ENCODE measurements at places on chromosomes 5 and 9.

- H3K4me1 ChIP-seq = no peaks in the 10 kb centered on the region
- no peak for DNase-seq
- no peak overlapping the region for H3K27ac ChIP-seq
Observed at GRCh38 chr9:92206488-92206887, 87.0 kb downstream of the IARS1 start.

DNA sequence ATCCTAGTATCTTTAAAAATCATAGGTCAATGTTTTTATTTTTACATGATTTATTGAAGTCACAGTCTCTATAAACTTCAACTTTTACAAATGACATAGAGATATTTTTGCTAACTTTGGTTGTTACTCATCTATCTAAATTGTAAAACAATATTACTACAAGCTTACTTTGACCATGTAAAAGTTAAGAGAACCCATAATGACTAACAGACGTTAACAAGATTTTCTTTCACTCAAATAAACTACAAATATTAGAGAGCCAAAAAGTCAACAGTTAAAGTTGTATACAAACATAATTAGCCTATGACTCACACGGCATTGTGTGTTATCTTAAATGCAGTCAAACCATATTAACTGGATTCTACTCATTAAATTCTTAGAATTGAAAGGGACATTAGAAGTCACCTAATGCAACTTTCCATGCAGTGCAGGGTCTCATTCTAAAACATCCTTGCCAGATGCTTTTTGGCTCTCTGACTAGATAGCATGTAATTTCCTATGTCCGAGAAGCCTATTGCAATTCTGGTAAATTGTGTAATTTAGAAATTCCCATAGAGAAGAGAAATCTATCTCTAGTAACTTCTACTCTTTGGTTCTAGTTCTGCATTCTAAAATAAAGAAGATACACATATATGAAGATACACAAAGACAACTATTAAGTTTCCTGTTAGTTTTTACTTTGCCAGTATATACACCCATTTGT is 42.2 kb upstream of the UGT3A2 start:
- no peaks in the 10 kb centered on the region for H3K4me1 ChIP-seq
- H3K4me3 ChIP-seq = no peak overlapping the region
- H3K36me3 ChIP-seq = peaks cover 10% of the 10 kb centered on the region
- no peak overlapping the region for H3K27ac ChIP-seq

- H3K36me3 ChIP-seq = no peaks in the 10 kb centered on the region
- no peak for DNase-seq
- H3K27ac ChIP-seq = no peak overlapping the region
- no peaks in the 10 kb centered on the region for H3K27me3 ChIP-seq
- no peak overlapping the region for H3K4me3 ChIP-seq
Observed at GRCh38 chr5:112263469-112263868, 155.6 kb downstream of the EPB41L4A start.

DNA sequence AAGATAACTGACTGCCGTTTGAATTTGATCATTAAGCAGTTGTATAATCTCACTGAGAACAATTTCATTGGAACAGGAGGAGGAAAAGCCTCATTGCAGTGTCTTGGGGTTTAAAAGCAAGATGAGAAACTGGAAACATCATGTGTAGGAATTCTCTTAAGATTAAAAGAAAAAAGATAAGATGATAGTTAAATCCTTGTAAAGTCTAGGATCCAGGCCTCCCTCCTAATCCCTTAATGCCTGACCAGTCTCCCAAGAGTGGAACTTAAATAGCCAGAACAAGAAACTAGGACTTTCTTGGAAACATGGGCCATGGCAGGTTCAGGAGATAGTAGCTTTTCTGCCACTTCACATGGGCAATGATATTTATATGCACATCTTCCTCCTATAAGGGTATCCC is 37.0 kb upstream of the LRRC19 start:
- H3K4me3 ChIP-seq = no peak overlapping the region
- H3K27ac ChIP-seq = no peak overlapping the region
- peaks cover 2% of the 10 kb centered on the region for H3K36me3 ChIP-seq
- DNase-seq = no peak
- H3K27me3 ChIP-seq = no peaks in the 10 kb centered on the region

DNA sequence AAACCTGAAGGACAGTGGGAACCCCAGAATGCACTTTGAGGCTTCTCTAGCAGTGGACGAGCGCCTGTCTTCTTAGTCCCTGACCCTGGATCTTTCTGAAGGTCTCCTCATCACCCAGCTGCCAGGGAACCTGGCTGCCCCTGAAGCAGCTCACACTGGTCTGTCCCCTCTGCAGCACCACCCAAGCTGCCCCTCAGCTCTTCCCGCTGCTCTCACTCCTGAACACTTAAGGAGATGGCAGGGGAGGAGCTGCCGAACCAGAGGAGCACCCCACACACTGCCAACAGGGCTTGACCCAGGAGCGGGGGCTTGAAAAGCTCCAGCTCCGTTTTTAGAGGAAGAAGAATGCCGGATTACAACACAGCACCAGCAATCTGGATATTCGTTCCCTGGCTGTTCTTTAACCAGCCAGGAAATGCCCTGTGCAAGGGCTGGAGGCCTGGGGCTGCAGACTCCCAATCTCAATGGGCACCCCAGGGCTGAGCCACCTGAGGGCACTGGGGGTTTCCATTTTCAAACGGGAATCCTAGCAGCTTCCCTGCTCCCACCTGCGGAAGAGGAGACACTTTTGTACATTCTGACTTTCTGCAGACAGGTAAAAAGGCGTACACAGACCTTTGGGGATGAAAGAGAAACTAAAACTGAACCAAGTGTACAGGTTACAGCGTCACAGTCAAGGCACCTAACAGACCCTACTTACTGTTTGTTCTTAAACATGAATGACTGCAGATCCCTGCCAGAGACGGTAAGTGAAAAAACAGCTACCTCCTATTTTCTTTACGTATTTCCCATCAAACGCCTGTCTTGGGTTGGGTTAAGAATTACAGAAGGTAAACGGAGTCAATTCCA is 36.3 kb downstream of the GOLM1 start:
- H3K27ac ChIP-seq = no peak overlapping the region
- H3K36me3 ChIP-seq = peaks cover 33% of the 10 kb centered on the region
- H3K27me3 ChIP-seq = no peaks in the 10 kb centered on the region
- peaks cover 7% of the 10 kb centered on the region for H3K4me1 ChIP-seq
- H3K4me3 ChIP-seq = no peak overlapping the region

DNA sequence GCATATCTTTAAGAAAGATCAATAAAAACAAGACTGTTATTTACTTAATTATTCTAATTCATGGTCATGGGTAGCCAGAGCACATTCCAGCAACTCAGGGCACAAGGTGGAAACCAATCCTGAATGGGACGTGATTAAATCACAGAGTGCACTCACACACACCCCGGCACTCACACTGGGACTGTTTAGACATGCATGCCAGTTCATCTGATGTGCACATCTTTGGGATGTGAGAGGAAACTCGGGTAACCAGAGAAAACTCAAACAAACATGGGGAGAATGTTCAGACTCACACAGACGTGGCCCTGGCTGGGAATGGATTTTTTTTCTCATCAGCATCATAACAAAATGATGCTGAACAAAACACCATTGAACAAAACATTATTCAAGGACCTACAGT is 29.4 kb downstream of the SMAD5 start:
- no peaks in the 10 kb centered on the region for H3K4me1 ChIP-seq
- no peak overlapping the region for H3K4me3 ChIP-seq
- no peak for DNase-seq
- H3K27me3 ChIP-seq = no peaks in the 10 kb centered on the region

GRCh38 chr5:8136271-8136670 is 267.3 kb downstream of the MTRR start:
- no peak overlapping the region for H3K4me3 ChIP-seq
- no peaks in the 10 kb centered on the region for H3K27me3 ChIP-seq
- DNase-seq = no peak
- no peaks in the 10 kb centered on the region for H3K4me1 ChIP-seq
- H3K36me3 ChIP-seq = no peaks in the 10 kb centered on the region

DNA sequence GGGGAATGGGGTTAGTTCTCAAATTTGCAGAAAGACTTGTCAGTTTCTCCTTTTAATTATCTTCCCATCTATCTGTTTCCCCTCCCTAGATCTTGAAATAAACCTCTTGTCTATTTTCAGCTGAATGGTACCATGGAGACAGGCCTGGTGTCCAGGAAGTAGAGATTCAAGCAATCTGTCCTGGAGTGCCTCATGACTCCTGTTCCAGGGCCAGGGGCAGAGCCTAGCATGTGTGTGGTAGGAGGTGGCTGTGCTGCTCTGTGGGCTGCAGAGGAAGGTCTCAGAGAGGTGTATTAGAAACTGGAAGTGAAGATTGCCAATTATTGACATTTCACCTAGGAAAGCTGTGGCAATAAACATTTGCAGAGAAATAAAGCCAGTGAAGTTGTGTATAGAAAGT is 175.8 kb upstream of the ATP10B start:
- no peaks in the 10 kb centered on the region for H3K36me3 ChIP-seq
- H3K27ac ChIP-seq = no peak overlapping the region
- H3K4me3 ChIP-seq = no peak overlapping the region
- no peaks in the 10 kb centered on the region for H3K4me1 ChIP-seq

DNA sequence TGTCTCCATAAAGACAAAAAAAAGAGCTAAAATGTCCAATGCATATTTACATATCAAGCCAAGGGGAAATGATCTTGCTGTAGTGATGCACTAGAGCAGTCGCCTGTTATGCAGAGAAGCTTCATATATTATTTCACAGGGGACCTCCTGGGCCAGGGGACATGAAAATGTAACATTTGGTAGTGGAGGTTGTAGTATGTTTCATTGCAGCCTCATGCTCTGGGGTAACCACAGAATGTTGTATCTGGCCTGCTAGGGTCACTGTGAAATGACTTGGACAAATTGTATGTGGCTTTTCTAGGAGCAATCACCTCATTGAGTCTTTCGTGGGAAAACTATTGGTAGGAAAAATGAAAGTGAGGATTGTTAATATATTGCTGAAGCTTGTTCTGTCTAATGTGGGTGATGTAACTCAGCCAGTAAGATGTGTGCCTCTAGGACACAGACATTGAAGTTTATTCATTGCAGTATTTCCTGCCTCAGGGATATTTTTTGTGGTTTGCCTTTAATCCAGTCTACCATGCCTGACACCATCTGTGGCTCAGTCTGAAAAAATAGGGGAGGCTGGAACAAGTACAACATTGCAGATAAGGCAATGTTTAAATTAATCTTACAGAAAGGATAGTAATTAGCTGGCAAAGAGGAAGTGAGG is 430.8 kb upstream of the TNC start:
- H3K4me3 ChIP-seq = no peak overlapping the region
- H3K4me1 ChIP-seq = no peaks in the 10 kb centered on the region
- no peaks in the 10 kb centered on the region for H3K27me3 ChIP-seq
- DNase-seq = no peak
- no peak overlapping the region for H3K27ac ChIP-seq

DNA sequence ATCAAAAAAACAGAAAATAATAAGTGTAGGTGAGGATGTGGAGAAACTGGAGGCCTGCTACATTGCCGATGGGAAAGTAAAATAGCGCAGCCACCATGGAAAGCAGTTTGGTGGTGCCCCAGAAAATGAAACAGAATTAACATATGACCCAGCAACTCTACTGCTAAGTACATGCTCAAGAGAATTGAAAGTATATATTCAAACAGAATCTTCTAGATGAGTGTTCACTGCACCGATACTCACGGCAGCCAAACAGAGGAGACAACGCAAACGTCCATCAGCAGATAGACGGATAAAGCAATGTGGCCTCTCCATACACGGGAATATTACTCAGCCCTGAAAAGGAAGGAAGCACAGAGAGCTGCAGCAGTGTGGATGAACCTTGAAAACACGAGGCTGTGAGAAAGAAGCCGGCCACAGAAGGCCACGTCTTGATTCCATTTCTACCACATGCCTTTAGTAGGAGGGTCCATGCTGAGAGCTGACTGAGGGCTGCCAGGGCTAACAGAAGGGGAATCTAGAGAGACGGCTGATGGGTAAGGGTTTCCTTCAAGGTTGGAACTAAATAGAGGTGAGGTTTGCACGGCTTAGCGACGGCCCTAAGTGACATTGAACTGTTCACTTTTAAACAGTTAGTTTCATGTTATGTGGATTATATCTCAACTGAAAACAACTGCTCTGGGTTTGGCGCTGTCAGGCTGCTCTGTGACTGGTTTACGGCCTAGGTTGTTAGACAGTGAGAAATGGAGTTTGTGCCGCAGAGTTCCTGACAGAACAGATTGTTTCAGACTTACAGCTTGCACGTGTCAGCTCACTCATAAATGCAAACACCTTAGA is 29.8 kb downstream of the AHRR start:
- no peak for DNase-seq
- H3K4me1 ChIP-seq = peaks cover 9% of the 10 kb centered on the region
- no peaks in the 10 kb centered on the region for H3K27me3 ChIP-seq
- peaks cover 10% of the 10 kb centered on the region for H3K36me3 ChIP-seq
- H3K4me3 ChIP-seq = no peak overlapping the region

- no peaks in the 10 kb centered on the region for H3K36me3 ChIP-seq
- H3K4me3 ChIP-seq = no peak overlapping the region
- H3K27me3 ChIP-seq = no peaks in the 10 kb centered on the region
- no peak for DNase-seq
- no peaks in the 10 kb centered on the region for H3K4me1 ChIP-seq
Observed at GRCh38 chr9:71752928-71753327, 15.4 kb downstream of the CEMIP2 start.

GRCh38 chr5:116912221-116912620 is 337.6 kb upstream of the SEMA6A start:
- H3K27me3 ChIP-seq = no peaks in the 10 kb centered on the region
- no peak overlapping the region for H3K27ac ChIP-seq
- H3K4me3 ChIP-seq = no peak overlapping the region
- no peaks in the 10 kb centered on the region for H3K36me3 ChIP-seq

GRCh38 chr5:116130471-116130870 is 45.6 kb downstream of the COMMD10 start:
- no peaks in the 10 kb centered on the region for H3K4me1 ChIP-seq
- H3K27me3 ChIP-seq = no peaks in the 10 kb centered on the region
- no peak overlapping the region for H3K4me3 ChIP-seq
- no peaks in the 10 kb centered on the region for H3K36me3 ChIP-seq

All from spinal cord (tissue), 10 donors.